ENCODE measurements at places on chromosomes 5 and 9.

- H3K27me3 ChIP-seq, result no peaks in the 10 kb centered on the region
- H3K4me1 ChIP-seq, result no peaks in the 10 kb centered on the region
- no peak overlapping the region for H3K27ac ChIP-seq
- no peak overlapping the region for H3K4me3 ChIP-seq
Observed at GRCh38 chr5:43332401-43332800, 19.2 kb upstream of the HMGCS1 start.

- H3K27me3 ChIP-seq, result no peaks in the 10 kb centered on the region
- DNase-seq, result no peak
- no peaks in the 10 kb centered on the region for H3K36me3 ChIP-seq
Observed at GRCh38 chr9:5278486-5278885, 26.0 kb downstream of the RLN2 start.

DNA sequence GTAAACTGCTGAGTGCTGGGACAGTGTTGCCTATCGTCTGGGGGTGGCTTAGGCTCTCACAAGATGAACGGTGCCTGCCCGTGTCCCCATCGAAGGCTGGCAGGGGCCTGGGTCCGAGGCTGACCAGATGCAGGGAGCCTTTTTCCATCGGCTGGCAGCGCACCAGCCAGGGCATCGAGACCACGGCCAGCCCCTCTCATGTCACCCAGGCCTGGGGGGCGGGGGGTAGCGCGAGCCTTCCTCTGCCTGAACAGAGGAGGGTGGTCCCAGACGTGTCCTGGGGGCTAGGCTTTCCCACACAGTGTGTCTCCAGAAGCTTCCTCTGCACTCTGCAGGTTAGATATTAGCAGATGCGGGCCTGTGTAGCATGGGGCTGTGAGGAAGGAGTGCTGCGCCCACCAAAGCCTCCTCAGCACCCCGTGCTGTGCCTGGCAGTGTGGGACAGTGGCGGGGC, 17.3 kb downstream of the FGD3 start:
- H3K4me1 ChIP-seq, result no peaks in the 10 kb centered on the region
- no peak overlapping the region for H3K27ac ChIP-seq
- H3K27me3 ChIP-seq, result no peaks in the 10 kb centered on the region
- no peaks in the 10 kb centered on the region for H3K36me3 ChIP-seq
- DNase-seq, result no peak

- no peak overlapping the region for H3K27ac ChIP-seq
- no peaks in the 10 kb centered on the region for H3K27me3 ChIP-seq
- H3K4me3 ChIP-seq, result no peak overlapping the region
- H3K4me1 ChIP-seq, result no peaks in the 10 kb centered on the region
Observed at GRCh38 chr9:104118916-104119315, 24.8 kb downstream of the SMC2 start.
